NCI-H2081 treated with DMSO at 0.1 percent for 48 hours (cell line): ENCODE measurements at places on chromosomes 13 and 19.

GRCh38 chr13:97108530-97108900 is 113.6 kb upstream of the MBNL2 start:
- no peak for DNase-seq

DNA sequence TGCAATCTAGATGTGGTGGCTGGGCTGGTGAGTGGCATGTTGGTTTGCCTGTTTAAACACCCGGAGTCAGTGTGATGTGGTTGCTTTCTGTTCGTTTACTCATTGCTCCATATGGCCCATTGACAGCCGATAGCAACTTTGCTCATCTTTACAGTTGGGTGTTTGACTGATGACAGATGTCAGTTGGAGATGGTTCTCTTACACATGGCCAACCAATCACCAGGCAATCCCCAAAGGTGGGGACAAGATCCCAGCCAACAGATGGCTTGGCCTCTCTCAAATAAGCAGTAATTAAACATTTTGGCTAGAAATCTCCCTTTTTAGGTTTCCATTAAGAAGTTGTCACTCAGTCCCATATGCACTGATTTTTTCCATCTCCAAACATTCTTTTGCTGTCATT is 497.1 kb upstream of the ARGLU1 start:
- DNase-seq: no peak

DNA sequence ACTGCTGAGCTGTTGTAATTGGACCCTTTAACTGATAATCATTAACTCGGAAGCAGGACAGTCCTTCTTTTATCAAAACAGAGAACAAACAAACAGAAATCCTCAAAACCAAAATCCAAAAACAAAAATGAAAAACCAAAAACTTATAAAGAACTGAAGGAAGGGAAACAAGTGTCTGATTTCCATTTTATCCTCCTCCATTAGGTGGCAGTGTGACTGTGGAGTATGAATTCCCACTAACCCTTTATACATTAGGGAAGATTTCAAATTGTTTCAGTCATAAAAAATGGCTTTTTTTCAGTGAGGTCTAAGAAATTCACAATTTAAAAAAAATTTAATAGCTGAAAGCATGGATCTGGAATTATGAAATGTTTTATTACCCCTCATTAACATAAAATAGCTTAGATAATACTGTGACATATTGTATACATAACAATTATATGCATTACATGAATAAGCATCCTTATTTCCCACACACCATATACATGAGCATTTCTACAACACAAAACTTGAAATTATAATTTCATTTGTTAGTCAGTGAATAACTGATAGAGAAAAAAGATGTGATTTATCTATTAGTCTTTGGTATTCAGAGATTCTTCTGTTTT is 1074.3 kb upstream of the PCDH9 start:
- DNase-seq: peak; percentile 0

GRCh38 chr19:3857449-3858003 is 11.3 kb downstream of the ZFR2 start:
- no peak for DNase-seq

GRCh38 chr13:70634893-70635292 is 526.6 kb upstream of the KLHL1 start:
- DNase-seq: no peak

DNA sequence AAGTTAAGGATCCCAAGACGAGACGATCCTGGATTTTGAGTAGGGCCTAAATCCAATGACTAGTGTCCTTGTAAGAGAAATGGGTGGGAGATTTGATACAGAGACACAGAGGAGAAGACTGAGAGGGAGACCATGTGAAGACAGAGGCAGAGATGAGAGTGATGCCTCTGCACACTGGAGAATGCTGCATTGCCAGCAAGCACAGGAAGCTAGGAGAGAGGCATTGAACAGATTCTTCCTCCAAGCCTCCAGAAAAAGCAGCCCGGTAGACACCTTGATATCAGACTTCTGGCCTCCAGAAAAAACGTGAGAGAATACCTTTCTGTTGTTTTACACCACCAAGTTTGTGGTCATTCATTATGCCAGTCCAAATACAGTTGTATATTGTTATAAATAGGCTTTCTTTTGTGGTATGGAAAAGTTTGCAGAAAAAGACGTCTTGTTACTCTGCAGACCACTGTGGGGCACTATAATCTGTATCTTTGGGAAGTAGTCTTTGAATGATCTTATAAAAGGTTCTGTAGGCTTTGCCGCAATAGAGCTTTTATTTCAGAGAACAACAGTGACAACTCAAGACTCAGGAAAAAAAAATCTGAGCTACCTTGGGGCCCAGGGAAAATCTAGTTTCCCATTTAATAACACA is 17.9 kb upstream of the RFC3 start:
- no peak for DNase-seq

GRCh38 chr13:19179916-19180315 is 1.7 kb downstream of the TUBA3C start:
- no peak for DNase-seq

GRCh38 chr19:41530761-41531301 is 45.1 kb upstream of the CEACAM21 start:
- no peak for DNase-seq

DNA sequence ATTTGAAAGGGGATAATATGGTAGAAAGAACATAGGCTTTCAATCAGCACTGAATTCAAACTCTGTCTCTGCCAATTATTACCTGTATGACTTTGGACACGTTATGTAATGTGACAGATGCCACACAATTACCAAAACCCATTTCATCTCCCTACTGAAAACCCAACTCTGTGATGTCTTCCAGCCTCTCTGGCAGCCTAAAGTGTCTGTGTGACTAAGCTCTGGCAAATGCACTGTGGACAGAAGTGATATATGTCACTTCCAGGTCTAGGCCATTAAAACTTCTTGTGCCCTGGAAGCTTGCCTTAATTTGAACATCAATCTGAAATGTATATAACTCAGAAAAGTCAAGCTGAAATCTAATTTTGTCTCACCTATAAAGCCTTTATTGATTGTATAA is 552.0 kb downstream of the RFC3 start:
- no peak for DNase-seq

GRCh38 chr13:28678809-28679208 is 19.9 kb downstream of the POMP start:
- DNase-seq: no peak

DNA sequence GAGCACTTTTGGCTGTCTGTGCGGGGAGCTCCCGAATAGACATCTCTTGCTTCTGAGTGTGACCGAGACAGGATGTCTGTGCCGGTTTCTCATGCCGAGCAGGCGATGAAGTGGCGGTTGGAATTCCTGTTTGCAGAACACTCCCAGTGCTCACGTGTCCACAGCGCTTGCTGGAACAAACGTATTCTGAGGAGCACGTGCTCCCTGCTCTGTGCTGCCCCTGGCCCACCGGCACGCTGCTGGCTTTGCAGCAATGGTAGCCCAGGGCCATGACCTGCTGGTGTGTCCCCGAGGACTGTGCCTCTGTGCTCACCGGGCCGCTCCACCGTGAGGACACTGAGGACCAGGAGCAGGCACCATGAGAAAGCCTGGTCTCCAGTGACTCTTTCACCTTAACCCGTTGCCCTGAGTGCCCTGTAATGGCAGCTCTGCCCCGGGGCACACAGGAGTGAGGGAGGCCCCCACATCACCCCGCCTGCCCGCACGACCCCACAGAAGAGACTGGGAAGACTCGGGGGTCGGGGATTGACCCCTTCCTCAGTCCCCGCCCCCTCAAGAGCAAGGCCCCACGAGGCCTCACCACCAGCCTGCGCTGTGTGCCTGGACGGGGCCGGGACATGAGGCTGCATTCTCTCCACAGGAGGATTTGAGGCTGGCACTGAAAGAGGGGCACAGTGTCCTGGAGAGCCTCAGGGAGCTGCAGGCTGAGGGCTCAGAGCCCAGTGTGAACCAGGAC is 40.0 kb upstream of the F7 start:
- no peak for DNase-seq

- no peak for DNase-seq
Measured at GRCh38 chr13:28542804-28543203, 47.9 kb upstream of the FLT1 start.

GRCh38 chr13:113041896-113042295 is 63.7 kb upstream of the F7 start:
- no peak for DNase-seq

- DNase-seq: no peak
Measured at GRCh38 chr13:68645814-68646213, 1415.7 kb upstream of the PCDH9 start.

DNA sequence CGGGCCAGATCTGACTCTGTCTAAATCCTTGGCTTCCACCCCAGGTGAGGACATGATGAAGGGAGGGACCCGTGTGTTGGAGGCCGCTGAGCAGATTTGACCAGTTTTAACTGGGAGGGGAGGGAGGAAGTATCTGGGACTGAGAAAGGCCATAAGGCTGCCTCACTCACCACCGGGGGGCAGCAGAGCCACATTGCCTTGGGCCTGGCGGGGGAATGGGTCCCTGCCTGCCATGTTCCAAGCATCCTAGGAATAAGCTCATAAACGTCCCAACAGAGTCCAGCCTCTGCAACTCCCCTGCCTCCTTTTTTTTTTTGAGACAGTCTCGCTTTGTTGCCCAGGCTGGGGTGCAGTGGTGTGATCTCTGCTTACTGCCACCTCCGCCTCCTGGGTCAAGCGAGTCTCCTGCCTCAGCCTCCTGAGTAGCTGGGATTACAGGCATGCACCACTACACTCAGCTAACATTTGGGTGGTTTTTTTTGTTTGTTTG is 15.5 kb downstream of the MAST3 start:
- DNase-seq: peak; percentile 23
